Activated naive CD4-positive, alpha-beta T cell treated with Interleukin-2 at 50 U/mL for 16 hours (primary cell): ENCODE measurements at places on chromosomes 7 and 10.

DNA sequence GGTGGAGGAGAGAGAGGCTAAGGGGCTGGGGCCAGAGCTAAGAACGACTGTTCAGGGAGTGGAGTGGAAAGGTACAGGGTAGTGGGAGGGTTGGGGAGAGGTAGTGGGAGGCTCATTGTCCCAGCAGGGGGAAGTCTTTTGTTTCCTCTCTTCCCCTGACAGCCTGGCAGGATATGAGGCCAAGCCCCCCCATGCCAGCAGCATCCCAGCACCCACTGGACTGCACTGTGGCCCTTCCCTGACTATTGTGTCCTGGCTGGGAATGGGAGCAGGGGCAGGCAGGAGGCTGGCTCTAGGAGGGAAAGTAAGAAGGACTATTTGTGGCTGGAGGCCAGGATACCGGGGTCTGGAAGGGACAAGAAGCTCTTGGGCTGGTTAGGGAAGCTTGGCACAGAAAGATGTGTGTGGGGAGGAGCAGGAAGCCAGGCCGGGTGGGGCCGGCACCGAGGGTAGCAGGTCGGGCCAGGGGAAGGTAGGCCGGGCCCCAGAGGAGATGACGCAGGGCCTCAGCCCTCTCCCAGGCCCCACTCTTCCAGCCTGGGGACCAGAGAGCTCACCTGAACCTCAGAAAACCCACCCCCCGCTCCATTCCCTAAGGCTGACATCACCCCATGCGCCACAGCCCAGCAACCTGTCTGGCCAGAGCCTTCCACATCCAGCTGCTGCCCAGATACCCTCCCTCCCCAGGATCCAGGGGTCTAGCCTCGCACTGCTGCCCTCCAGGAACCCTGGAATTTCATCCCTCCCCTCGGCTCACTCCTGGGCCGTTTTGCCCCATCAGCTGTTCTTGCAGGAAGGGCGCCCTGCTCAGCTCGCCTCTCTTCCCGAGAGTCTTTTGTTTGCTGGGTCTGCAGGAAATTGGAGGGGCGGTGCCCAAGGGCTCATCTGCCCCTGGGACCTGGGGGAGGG, 8.8 kb upstream of the EPHB4 start:
- DNase-seq, result no peak

DNA sequence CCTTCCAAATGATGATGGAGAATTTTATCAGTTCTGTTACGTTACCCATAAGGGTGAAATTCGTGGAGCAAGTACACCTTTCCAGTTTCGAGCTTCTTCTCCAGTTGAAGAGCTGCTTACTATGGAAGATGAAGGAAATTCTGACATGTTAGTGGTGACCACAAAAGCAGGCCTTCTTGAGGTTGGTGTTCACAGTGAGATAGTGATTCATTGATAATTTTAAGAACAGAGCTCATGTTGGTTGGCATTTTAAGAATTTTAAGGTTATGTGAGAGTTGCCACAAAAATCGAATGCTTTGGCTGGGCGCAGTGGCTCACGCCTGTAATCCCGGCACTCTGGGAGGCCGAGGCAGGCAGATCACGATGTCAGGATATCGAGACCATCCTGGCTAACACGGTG, 25.9 kb downstream of the TAX1BP1 start:
- DNase-seq, result no peak

DNA sequence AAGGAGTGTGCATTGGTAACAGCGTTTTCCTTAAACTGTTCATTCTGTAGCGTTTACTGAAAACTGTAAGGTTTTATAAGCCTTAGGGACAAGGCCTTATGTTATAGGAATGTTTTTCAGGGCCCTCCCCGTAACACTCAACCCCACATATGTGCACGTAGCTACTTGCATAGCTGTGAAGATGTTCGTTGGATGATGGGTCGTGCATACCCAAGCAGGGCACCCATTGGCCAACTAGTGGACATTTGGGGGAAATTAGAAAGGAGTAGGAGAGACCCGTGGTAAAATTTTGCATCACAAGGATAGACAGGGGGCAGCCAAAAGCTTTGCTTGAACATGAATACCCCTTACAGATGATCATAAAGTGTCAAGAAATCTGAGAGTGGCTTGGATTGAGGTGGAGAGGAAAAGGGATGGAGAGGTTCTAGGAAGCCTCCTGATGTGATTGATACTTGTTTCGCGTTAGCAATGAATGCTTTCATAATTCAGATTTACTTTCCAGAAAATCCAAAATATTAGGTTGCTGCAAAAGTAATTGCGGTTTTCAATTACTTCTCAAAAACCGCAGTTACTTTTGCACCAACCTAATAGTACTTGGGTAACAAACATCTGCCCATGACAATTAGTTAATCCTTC, 878 bp downstream of the SEC61A2 start:
- DNase-seq, result peak; percentile 33

DNA sequence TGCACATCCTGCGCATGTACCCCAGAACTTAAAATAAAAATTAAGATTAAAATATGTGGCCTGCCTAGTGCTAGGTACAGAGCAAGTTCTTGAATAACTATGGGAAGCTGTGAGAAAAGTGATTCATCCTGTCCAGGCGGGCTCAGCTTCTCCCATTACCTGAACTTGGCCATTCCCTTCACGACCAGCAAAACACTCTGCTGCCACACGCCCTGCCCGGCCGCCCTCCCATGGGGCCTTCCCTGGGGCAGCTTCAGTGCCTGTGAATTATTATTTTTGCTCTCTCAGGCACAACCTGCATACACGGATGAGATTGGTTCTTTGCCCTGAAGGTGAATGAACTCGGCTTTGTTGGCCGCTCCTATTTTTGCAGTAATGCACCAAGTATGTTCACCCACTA, 209.2 kb upstream of the SHH start:
- no peak for DNase-seq

- no peak for DNase-seq
Measured at GRCh38 chr10:28892818-28893547, 215.7 kb downstream of the BAMBI start.

DNA sequence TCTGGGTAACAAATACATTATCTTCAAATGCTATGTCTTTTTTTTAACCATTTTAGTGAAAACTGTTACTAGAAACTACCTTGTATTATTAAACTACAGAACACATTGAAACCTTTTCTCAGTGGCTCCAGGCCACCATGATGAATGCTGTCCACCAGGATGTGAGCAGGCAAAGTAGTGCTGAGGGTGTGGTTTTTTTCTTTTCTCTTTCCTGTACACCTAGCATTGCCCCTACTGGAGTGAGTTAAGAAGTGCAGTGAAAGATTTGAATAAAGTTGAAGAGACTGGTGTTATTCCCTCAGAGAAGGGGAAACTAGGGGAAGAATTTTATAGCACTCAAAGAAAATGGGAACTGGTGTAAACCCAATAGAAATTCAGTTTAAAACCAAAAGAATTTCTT, 120.0 kb upstream of the SAMD8 start:
- DNase-seq, result no peak

GRCh38 chr10:51000164-51000563, 74.1 kb upstream of the PRKG1 start:
- no peak for DNase-seq

- no peak for DNase-seq
Measured at GRCh38 chr7:90596671-90597562, 796 bp downstream of the CDK14 start.

DNA sequence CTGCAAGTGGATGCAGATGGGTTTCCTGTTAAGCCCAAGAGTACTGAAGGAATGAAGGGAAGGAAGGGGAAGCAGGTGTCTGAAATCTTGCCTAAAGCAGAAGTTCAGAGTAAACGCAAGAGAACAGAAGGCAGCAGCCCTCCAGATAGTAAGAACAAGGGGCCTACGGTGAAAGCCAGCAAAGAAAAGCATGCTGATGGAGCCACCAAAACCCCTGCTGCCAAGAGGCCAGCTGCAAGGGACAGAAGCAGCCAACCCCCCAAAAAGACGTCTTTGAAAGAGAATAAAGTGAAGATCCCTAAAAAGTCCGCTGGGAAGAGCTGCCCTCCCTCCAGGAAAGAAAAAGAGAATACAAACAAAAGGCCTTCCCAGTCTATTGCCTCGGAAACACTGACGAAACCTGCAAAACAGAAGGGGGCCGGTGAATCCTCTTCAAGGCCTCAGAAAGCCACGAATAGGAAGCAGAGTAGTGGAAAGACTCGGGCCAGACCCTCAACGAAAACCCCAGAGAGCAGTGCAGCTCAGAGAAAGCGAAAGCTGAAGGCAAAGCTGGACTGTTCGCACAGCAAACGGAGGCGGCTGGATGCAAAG, 152.5 kb downstream of the LCOR start:
- no peak for DNase-seq

DNA sequence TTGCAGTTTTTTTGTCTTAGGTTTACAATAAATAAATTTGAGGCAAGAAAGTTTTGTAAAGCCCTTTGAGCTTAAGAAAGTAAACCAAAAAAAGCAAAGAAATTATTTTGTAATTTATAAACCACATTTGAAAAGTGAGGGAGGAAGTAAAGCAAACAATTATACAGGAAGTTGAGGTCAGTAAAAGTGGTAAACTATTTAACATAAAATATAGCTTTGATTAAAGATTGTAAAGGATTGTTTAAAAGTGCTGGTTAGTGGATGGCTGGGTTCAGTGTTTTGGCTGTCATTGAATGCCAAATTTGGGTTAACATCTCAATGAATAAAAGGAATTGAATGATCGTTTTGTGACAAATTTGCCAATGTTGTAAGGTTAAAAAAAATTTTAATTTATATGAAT, 9.9 kb downstream of the SOSTDC1 start:
- DNase-seq, result no peak

DNA sequence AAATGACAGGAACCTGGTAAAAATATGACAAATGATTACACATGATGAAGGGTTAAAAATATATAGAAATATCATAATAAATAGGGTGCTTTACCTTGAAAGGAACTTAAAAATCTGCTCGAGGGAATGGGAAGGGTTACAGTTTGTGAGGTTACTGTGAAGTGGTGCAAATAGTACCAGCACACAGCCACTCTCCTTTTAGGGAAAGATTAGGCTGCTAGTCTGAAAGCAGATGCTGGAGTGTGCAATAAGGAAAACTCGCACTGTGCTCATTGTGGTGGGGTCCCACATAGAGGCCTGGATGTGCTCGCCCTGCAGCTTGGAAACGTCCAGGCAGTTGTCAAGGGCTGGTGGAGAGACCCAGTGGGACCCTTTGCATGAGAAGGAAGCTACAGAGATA, 145.9 kb upstream of the TBX20 start:
- DNase-seq, result no peak

GRCh38 chr7:117126676-117127075, 173.4 kb downstream of the ST7 start:
- no peak for DNase-seq

DNA sequence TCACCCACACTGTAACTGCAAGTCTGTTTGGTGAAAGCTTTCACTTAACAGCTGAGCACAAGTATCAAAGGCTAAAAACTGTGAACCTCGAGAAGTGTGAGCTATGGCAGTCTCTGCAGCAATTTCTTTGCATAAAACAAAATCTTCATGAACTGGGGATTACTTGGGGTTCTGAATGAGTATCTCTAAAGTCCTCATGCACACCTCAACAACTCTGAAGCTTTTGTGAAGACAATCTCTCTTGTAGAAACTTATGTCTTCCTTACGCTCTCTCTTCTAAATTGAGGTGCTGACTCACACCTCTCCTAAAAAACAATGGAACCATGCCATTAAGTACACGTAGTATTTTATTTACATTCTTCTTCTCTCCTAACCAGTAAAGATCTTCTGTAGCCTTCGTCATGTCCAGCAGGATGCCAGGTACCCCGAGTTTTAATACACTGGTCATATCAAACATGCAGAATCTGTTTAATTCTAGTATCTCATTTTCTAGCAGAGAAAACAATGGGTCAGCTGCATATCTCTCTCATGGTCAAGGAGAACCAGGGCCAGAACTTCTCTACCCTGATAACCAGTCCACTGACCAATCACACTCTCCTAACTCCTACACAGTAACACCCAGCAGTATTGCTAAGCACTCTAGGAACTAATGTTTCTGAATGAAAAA, 76.9 kb downstream of the UBE2H start:
- no peak for DNase-seq

- DNase-seq, result no peak
Measured at GRCh38 chr10:104906112-104906511, 265.0 kb downstream of the SORCS3 start.

- no peak for DNase-seq
Measured at GRCh38 chr10:59627366-59628018, 82.2 kb downstream of the SLC16A9 start.

DNA sequence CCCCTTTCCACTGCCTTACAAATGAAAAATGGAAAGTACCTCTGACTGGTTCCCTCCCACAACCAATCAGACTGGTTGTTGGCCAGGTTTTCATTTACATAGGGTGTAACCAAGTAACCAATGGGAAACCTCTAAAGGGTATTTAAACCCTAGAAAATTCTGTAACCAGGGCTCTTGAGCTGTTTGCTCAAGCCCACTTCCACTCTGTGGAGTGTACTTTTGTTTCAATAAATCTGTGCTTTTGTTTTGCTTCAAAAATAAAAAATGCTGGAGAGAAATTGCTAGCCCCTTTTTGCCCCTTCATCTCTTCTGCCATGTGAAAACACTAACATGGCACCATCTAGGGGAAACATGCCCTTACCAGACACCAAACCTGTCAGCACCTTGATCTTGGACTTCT, 129.5 kb downstream of the AHR start:
- DNase-seq, result no peak

DNA sequence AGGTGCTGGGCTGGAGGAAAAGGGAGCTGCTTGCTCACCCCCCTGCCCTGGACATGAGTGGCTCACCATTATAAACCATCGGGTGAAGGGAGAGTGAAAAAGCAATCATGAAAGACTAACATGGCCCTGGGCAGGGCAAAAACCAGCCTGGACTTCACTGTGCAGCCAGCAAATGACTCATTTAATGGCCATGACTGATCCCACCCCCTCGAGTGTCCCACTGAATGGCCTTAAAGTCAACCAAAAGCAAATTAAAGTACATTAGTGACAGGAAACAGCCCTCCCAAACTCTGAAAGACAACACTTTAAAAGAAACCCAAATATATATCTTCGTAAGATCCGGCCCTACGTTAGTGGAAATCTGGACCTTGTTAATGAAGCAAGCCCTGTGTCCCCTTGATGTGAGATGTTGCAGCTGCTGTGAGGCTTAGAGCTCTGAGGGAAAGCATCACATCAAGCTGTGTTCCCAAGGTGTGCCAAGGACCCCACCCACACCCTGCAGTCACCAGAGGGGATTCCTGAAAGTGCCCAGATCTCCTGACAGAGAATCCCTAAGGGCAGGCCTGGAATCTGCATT, 31.2 kb downstream of the ADCYAP1R1 start:
- DNase-seq, result no peak

GRCh38 chr7:33998476-33998875, 93.1 kb downstream of the BMPER start:
- no peak for DNase-seq

DNA sequence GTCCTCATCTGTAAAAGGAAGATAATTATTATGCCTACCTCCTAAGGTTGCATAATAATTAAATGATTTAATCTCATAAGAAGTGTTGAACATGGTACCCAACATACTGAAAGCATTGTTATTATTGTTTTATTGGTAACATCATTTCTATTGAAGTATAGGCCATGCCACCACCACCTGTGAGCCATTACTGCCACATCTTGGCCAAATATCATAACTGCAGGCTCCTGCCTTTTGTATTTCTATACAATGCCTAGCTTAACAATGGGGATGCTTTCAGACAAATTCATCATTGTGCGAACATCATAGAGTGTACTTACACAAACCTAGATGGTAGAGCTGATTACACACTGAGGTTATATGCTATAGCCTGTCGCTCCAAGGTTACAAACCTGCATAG, 61.1 kb upstream of the NPSR1 start:
- DNase-seq, result no peak

GRCh38 chr10:71999360-72000072, 35.3 kb downstream of the CHST3 start:
- DNase-seq, result no peak
